Gastrocnemius medialis (tissue), 4 donors: ENCODE measurements at places on chromosomes 3 and 15.

DNA sequence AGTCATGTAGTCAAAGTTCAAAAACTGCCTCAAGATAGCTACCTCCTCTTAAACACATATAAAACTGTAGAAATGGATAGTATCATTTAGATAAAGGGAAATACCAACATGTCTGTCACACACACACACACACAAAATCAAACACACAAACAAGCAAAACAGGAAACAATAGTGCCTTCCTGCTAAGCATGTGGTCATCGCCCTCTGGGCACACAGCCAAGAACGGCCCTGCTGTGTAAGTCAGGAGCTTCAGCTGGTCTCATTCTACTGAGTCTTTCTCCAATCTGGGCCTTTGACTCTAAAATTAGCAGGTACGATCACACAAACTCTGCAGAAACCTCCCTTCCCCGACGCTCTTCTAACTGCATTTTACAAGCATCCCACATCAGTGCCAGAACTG, 272.2 kb upstream of the CHRNA7 start:
- no peak for DNase-seq
- no peaks in the 10 kb centered on the region for H3K36me3 ChIP-seq
- H3K27me3 ChIP-seq = no peaks in the 10 kb centered on the region

DNA sequence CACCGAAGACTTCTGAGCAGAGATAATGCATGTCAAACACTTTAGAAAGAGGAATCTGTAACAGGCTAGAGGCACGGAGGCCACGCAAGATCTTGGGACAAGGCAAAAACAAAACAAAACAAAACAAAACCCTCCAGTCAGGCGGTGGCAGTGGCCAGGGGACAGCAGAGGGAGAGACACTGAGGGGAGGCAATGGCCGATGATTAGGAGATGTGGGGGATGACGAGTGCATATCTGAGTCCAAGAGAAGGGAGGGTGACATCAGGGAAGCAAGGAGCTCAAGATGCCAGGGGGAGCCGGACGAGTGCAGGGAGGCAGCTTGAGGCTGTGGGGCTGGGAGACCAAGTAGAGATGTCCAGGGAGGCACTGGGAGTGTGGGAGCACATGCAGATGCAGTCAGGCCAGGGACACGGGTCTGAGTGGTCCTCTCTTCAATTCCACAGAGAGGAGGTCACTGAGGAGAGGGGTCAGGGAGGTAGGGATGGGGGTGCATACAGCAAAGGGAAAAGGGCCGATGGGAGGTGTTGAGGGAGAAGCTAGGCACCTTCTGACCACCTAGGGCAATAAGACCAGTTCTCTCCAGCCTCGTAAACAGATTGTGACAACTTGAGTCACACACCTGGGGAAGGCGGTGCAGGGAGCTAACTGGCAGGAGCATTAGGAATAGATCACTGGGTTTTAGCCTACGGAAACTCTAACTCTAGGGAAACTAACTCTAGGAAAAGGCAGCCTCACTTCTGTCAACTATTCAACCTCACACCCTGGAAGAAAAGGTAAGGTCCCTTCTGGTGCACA, 29.6 kb downstream of the SLCO2A1 start:
- H3K4me1 ChIP-seq = no peaks in the 10 kb centered on the region
- no peak overlapping the region for H3K4me3 ChIP-seq
- H3K27me3 ChIP-seq = no peaks in the 10 kb centered on the region
- DNase-seq = no peak
- no peaks in the 10 kb centered on the region for H3K36me3 ChIP-seq

DNA sequence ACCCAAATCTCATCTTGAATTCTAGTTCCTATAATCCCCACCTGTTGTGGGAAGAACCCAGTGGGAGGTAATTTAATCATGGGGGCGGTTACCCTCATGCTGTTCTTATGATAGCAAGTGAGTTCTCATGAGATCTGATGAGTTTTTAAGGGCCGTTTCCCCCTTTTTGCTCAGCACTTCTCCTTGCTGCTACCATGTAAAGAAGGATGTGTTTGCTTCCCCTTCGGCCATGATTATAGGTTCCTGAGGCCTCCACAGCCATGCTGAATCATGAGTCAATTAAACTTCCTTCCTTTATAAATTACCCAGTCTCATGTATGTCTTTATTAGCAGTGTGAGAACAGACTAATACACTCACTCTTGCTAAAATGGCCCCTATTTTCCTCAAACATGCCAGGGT, 374.7 kb downstream of the TUSC7 start:
- no peak overlapping the region for H3K4me3 ChIP-seq
- no peak for DNase-seq
- H3K36me3 ChIP-seq = no peaks in the 10 kb centered on the region
- H3K27ac ChIP-seq = no peak overlapping the region
- no peaks in the 10 kb centered on the region for H3K4me1 ChIP-seq

- no peaks in the 10 kb centered on the region for H3K4me1 ChIP-seq
- H3K27ac ChIP-seq = no peak overlapping the region
- DNase-seq = no peak
- no peak overlapping the region for H3K4me3 ChIP-seq
- no peaks in the 10 kb centered on the region for H3K36me3 ChIP-seq
Observed at GRCh38 chr3:60333710-60334109, 917.5 kb downstream of the FHIT start.

- H3K27me3 ChIP-seq = peaks cover 17% of the 10 kb centered on the region
- DNase-seq = no peak
- no peak overlapping the region for H3K27ac ChIP-seq
- H3K4me3 ChIP-seq = no peak overlapping the region
- H3K36me3 ChIP-seq = no peaks in the 10 kb centered on the region
- no peaks in the 10 kb centered on the region for H3K4me1 ChIP-seq
Observed at GRCh38 chr3:196641333-196642054, 2.0 kb downstream of the NRROS start.
